ENCODE measurements at places on chromosomes 11 and 22.

- no peak for DNase-seq
These were observed 24.5 kb downstream of the PISD start for GRCh38 chr22:31637447-31637890.

GRCh38 chr11:89293965-89294679 is 116.4 kb downstream of the TYR start:
- DNase-seq = no peak

GRCh38 chr22:35419756-35420155 is 19.8 kb downstream of the MCM5 start:
- no peak for DNase-seq

DNA sequence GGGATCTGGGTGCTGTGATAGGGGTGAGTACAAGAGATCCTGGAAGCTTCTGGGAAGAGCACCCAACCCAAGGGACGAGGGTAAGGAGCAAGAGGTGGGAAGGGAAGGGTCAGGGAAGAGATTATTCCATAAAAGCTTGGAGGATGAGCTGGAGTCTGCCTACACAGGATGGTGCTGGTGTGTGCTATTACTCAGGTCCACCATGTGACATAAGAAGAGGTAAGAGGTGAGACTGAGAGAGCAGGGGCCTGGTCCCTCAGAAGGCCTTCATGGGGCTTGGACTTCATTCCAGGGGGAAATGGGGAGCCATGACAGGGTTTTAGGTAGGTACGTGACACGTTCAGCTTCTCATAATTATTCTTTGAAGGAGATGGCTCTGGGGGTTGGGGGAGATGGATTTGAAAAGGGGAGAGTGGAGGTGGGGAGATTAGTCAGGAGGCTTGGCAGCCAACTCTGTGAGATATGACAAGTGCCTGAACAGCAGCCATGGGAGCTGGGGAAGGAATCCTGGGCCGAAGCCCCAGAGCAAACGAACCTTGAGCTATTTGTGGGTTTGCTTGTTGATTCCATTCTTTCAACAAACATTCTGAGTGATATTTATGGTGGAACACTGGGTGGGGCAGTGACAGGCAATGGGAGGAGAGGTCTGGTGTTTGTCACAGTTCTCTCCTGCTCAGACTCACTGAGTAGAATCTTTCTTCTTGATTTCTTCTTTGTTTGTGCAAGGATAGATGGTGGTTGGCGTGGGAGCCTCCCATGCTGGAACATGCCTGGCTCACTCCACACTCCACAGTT is 11.2 kb upstream of the NCAM1 start:
- no peak for DNase-seq

DNA sequence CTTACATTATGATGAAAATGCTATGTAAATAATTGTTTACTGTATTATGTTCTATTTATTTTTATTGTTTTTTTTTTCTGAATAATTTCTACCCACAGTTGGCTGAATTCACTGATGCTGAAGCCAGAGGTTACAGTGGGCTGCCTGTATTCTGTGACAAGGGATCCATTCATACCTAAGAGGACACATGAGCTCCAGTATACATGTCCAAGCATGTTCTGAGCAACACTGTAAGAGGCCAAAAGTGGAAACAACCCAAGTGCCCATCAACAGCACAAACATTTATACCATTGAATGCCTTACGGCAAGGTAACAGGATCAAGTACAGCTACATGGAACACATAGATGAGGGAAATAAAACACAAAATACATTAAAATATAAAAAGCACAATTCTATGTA is 1.4 kb upstream of the SRSF8 start:
- DNase-seq = no peak

GRCh38 chr11:105507496-105508254 is 102.2 kb upstream of the GRIA4 start:
- no peak for DNase-seq

DNA sequence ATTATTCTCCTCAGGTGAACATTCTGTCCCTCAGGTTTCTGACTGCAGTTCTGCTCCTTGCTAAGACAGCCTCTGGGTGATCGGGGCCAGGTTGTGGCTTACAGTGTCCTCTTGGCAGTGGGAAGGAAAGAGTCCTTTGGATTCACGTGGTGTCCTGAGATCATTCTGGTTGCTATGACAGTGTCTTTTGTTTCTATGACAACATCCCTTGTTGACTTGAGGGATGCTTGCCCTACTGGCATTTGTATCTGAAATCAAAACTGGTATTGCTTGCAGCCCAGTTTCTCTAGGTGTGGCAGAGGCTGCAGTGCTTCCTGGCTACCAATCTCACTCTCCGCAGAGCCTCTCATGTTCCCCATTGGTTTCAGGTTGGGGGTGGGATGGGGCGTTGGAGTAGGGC is 151.8 kb upstream of the CCDC90B start:
- DNase-seq = no peak

DNA sequence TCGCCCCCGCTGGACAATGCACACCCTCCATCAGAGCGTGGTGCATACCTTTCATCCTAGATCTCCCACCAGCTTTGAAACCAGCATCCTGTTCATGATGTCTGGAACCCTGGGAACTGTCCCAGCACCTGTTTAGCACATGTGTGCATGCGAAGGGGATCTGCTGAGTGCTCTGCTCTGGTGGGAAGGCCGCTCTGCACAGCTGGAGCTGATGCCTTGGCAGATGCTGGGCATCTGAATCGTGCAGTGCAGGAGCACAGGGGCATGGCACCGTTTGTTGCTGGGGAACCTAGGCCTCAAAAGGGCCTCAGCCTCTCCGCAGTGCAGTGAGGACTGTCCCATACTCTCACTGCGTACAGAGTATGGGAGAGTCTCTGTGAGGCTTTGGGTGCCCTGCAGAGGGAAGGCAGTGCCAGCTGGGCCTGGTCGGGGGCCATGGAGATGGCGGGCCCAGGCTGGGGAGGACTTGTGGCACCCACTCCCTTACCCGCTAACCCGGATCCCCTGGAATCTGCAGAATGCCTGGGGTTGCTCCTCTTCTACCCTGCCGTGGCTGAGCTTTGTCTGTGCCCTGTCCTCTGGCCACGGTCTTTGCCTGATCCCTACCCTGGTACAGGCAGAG is 72.9 kb upstream of the ATXN10 start:
- no peak for DNase-seq

DNA sequence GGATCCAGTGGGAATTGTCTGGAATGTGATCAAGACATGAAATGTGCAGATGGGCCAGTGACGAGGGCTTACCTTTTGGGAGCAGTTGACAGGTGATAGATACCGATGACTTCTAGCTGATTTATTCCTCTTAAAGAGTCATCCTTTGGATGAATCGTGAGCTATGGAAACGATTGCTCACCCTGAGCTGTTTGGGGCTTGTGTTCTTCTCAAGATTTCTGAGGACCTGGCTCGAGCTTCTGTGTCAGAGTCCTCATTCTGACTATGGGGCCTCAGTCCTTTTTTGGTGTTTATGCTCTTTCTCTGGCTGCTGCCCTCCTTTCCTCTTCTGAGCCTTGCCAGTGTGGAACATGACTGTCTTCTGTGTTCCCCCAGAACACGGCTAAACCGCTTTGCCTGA is 11.9 kb upstream of the AMPD3 start:
- DNase-seq = no peak

- DNase-seq = no peak
These were observed 1.4 kb upstream of the SYVN1 start for GRCh38 chr11:65135633-65136145.

DNA sequence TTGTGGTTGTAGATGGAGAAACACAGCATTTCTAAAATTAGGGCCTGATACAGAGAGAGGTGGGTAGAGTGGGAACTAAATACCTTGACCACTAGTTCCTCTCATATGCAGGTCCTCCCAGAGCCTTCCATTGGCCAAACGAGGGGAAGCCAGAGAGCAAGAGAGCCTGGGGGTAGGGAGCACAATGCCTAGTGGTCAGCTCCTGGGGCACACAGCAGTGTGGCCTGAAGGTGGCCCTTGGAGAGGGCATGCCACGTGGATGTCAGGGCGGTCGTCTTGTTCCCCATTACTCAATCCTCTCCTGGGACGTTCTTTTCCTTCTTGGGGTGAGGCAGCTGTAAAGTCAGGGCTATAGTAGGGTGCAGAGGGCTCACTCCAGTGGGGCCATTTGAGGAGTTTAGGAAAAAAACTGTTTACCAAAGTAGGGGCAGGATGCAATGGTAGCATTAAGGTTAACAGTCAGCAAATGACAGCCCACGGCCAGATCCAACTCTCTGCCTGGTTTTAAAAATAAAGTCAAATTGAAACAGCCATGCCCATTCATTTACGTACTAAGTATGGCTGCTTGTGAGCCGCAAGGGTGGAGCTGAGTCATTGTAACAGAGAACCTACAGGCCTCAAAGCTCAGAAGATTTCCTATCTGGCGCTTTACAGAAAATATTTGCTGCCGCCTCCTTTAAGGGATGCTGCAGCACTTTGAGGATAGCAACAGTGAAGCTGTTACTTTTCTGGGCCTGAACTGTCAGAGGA is 7.6 kb downstream of the MYO18B start:
- peak; percentile 45 for DNase-seq

DNA sequence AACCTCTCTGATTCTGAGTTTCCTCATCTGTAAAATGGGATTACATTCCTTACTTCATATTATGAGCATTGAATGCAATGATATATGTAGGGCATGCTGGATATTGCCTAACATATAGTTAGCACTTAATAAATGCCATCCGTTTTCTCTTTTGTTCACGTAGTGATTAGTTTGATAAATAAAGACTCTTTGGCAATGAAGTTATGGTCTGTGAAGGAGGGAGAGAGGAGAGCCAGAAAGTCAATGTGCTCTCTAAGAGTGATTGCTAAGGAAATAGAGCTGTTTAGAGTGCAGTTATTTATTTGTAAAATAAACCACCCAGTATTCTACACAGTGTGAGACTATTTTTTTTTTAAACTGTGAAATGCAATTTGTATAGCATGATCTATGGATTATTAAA is 207.9 kb upstream of the E2F8 start:
- DNase-seq = no peak

- DNase-seq = no peak
These were observed 24.4 kb downstream of the DGCR6L start for GRCh38 chr22:20295262-20296064.

- DNase-seq = no peak
These were observed 10.4 kb upstream of the MALAT1 start for GRCh38 chr11:65488273-65489034.

DNA sequence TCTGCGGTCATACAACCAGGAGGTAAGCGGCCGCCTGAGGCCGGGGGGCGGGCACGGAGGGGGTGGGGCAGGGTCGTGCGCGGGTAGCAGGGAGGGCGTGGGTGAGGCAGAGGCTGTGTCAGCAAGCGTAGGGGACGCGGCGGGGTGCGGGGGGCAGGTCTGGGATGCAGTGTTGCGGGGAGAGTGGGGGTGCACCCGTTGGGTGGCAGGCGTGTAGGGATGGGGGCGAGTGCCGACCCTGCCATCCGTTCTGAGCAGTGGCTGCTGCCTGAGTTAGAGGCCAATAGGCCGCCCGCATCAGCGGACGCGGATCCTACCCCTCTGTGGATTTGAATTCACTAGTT is 1.4 kb downstream of the RIC8A start:
- no peak for DNase-seq

DNA sequence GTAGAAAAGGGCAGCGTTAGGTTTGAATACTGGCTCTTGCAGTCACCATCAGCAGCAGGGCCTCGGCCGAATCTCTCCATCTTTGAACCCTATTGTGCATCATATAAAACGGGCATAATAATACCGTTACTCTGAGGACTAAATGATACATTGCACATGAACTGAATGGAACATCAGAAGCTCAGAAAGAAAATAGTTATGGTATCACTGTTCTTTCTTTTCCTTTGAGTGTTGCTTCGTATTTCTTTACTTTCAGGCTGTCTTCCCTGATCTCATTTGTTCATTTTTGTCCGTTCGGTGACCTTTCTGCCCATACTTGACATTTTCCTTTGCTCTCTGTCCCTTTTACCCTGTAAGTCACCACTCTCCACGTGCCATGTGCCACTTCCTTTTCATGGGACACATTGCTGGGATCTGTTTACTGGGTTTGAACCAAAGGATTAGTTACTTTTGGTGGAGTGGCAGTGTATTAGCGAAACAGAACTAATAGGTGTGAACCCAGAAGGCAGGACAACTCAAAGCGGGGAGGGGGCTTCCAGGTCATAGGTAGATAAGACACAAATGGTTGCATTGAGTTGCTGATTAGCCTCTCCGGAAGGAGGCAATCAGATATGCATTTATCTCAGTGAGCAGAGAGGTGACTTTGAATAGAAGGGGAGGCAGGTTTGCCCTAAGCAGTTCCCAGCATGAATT is 717 bp upstream of the ZNF202 start:
- DNase-seq = no peak

GRCh38 chr11:64152841-64153691 is 12.8 kb downstream of the MACROD1 start:
- DNase-seq = peak; percentile 37

DNA sequence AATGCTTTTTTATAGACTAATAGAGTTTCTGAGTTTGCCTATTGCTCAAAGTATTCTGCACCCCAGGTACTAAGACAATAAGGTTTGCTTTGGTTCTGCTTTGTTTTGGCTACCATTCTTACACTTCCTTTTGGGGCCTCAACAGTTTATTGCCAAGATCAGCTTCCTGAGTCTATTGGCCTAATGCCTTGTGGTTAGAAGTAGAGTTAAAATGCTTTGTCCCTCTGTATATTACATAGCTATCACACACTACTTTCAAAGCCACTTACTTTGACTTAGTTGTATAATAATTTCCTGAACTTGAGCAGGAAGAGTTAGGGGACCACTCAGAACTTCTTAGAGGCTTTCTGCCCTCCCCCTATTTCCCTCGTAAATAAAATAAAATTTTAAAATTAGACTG is 96.5 kb downstream of the DLG2 start:
- no peak for DNase-seq

- no peak for DNase-seq
These were observed 42.5 kb downstream of the LMO1 start for GRCh38 chr11:8221046-8221723.

DNA sequence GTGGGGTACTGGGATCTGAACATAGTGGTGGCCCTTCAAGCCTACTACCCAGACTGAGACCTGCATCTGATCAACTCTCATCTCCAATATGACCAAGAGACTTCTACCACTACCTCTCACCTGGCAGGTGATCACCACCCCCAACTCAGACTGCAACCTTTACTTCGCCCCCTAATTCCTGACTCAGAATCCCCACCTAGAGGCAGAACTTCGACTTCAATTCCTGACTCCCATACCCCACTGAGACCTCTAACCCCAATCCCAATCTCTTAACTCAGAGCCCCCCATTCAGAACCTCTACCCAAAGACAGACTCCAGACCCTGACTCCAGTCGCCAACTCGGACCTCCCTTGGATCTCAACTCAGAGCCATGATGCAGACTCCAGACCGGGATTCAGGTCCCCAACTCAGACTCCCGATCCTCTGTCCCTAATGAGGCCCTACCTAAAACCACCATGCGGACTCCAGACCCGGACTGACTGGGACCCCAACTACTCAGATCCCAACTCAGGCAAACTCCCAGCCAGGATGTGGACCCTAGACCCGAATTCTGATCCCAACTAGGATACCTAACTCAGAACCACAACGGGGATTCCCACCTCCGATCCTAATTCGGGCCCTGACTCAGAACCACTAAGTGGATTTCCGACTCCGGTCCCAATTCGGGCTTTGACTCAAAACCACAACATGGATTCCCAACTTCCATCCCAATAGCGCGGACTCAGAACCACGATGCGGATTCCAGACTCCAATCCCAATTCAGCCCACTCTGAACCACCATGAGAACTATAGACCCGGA is 1.2 kb downstream of the KCNQ1OT1 start:
- DNase-seq = no peak

GRCh38 chr11:125315079-125315740 is 150.7 kb downstream of the PKNOX2 start:
- no peak for DNase-seq

GRCh38 chr22:30327864-30328345 is 1.2 kb upstream of the TBC1D10A start:
- DNase-seq = no peak

GRCh38 chr11:130830566-130830965 is 85.7 kb downstream of the SNX19 start:
- DNase-seq = no peak
